ENCODE measurements at places on chromosomes 1 and 21. TPM values are rescaled to one million over a fixed set of nuclear protein-coding genes. Genes with fewer than 3 reads are reported as not detected.

DNA sequence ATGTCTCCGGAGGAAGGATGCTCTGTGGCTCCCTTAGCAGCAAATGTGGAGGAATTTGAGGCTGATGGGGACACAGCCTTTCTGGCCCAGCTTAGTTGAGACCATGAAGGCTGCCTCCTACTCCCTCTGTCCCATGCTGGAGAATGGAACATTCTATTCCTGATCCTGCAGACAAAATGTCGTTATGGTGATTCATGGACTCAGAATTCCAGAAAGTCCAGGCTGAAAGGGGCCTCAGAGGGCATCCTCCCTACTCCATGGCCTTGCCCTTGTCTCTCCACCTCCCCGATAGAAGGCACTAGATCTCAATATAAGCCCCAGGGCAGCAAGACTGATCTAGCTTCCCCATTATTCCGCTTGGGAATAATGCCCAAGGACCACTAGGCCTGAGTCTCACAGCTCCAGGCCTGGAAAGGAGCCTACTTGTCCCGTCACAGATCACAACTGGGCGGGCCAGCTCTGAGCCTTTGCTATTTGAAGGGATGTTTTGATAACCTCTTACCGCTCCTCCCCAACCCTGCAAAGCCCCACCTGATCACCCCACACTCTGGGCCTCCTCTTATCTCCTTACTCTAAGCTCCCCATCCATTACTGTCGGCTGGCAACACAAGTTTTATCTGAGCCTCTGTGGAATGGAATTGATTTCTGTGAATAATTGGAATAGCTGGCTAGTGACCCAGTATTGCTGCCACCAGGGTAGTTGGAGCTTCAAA is 52.8 kb upstream of the TRABD2B start:
- no peak for ATAC-seq

DNA sequence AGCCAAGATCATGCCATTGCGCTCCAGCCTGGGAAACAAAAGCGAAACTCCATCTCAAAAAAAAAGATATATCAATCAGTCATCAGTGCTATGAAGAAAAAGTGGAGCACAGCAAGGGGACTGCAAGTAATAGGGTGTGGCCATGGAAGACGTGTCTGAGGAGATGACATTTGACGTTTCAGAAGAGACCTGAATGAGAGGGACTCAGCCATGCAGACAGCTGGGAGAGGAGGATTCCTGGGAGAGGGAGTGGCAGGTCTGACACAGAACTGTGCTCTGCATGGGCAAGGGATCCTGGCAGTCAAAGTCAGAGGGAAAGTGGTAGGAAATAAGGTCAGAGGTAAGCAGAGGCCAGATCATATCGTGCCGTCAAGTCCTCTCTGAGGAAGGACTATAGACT is 3.3 kb downstream of the LAX1 start:
- ATAC-seq = peak; percentile 15

- no peak for ATAC-seq
Measured at GRCh38 chr1:27153549-27153886, 1.4 kb downstream of the SLC9A1 start.

Gene BTBD8
- total RNA-seq = 2.6 TPM

Gene OLFML2B
- total RNA-seq = not detected

Gene BGLAP
- 3.2 TPM for total RNA-seq

Measured in activated T-helper 17 cell treated with anti-CD3 and anti-CD28 coated beads, Interleukin-2, amount 50 U/mL, for 72 hours (primary cell).